ENCODE measurements at places on chromosomes 1 and 21.

DNA sequence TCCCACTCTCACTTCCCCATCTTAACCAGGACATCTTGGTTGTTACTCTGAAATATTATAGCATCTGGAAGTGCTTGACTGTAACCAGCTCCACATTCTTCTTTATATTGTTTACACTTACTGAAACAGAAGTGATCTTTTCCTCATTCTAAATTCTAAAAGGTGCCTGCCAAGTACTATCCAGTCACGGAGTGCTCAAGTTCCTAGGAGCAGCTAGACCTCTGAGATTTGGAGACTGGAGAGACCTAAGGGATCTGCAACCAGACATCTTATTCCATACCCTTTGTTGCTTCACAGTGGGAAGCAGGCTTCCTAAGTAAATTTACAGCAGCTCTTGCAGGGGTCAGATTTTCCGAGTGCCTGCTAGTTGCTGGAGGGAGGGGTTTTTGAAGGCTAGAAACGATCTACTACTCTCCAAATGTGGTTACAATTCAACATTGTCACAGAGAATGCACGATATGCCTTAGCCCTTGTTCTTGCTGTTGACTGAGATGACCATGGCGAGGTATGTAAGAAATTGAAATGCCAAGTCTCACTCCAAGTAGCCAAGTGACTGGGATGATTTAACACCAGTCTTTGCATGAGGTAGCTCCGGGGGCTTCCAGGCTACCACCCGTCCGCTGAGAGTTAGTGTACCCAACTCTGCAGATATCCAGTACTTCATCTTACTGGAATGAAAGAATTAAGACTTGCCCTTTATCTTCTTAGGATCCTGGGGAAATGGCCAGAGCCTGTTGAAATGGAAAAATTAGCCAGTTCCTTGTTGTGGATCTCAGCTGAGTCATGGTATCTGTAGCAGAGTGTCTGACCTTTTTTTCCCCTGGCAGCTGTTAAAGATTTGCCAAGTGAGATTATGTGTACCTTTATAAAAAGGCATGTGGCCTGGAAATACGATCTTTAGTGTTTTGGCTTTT lies 150.8 kb downstream of the MAST2 start:
- peak; percentile 71 for DNase-seq

DNA sequence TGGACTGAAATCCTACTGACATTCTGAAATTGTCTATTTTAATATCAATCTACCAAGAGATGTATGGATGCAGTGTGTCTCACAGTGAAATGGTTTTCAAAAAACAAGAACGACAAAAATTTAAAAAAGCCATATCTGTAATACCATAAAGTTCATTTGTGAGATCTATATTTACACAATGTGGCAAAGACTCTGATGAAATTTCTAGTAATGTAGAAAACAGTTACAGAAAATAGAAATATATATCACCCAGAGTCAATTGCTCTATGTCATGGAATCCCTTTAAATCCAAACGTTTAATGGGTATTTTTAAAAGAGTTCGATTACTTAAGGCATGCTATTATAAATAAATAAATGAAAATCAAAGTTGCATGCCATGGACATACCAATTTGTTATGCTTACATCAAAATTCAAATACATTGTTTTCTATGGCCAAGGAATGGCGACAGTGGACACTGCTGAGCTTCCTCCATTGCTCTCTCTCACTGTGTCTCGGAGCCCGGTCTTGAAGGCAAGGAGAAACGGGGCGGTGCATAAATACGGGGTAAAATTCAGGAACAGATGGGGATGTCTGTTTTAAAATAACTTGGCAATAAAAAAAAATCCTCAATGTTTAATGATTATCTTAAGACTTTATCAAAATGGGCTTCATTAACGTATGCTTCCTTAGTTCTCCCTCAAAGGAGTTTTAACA lies 37.0 kb upstream of the SAMSN1 start:
- DNase-seq, result no peak

DNA sequence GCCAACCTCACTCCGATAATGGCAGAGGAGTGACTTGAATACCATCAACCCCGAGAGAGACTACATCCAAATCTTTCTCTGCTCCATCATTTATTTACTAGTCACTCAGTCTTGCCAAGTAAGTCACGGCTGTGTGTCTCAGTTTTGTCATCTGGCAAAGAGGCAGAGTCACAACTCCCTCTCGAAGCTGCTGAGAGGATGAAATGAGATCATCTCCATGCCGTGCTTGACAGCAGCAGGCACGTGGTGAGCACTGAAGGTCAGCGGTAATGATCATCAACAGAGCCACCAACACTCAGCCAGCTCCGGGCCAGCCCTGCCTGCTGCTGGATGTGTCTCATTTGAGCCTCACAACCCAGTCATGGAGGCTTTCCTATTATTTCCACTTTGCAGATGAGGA lies 19.9 kb downstream of the ALDH4A1 start:
- DNase-seq, result no peak

- DNase-seq, result no peak
These were observed 70.1 kb downstream of the PGM1 start for GRCh38 chr1:63663301-63663700.

- no peak for DNase-seq
These were observed 7.5 kb downstream of the CTPS1 start for GRCh38 chr1:40986956-40987355.

GRCh38 chr1:230306169-230306568 lies 120.0 kb downstream of the PGBD5 start:
- DNase-seq, result no peak

DNA sequence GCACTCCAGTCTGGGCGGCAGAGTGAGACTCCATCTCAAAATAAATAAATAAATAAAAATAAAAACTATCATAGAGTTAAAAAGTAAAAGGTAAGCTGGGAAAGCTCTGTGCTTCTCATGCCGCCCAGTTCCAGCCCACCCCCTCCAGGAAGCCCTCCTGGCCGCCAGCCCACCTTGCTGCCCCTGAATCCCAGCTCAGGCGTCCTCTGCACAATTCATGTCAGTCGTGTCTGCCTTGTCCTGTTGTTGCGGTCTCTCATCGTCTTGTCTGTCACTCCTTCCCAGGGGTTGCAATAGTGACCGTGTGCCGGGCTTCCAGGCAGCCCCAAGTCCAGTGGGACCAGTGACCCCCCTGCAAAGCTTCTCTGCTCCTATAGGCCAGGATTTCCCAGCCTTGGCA lies 44.1 kb downstream of the RSPH1 start:
- DNase-seq, result no peak
